ENCODE measurements at places on chromosomes 3 and 15.

DNA sequence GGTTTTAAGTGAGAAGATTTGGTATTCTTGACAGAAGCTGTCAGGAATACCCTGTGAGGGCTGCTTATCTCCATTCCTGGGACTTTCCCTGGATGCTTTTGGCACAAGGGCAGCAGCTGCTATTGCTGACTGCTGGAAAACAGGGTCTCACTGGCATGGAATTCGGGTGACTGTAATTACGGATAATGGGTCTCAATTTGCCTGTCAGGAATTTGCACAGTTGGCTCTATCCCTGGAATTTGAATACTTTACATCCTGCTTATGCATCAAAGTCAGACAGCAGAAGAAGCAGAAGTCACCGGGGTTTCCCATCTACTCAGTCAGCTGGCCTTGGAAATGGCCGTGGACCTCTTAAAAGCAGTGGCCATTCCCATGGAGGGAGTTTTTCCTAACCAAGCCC, 25.9 kb upstream of the AKAP13 start:
- no peak for DNase-seq

DNA sequence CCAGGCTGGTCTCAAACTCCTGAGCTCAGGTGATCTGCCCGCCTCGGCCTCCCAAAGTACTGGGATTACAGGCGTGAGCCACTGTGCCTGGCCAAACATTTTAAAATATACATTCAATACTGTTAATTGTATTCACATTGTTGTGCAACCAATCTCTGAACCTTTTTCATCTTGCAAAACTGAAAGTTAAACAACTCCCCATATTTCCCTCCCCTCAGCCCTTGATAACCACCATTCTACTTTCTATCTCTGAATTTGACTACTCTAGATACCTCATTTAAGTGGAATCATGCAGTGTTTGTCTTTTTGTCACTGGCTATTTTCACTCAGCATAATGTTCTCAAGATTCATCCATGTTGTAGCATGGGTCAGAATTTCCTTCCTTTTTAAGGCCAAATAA, 30.0 kb downstream of the HMCES start:
- no peak for DNase-seq

- DNase-seq = no peak
These were observed 37.2 kb downstream of the CMSS1 start for GRCh38 chr3:99854756-99855298.

GRCh38 chr3:190517687-190518086, 3.8 kb downstream of the IL1RAP start:
- no peak for DNase-seq

DNA sequence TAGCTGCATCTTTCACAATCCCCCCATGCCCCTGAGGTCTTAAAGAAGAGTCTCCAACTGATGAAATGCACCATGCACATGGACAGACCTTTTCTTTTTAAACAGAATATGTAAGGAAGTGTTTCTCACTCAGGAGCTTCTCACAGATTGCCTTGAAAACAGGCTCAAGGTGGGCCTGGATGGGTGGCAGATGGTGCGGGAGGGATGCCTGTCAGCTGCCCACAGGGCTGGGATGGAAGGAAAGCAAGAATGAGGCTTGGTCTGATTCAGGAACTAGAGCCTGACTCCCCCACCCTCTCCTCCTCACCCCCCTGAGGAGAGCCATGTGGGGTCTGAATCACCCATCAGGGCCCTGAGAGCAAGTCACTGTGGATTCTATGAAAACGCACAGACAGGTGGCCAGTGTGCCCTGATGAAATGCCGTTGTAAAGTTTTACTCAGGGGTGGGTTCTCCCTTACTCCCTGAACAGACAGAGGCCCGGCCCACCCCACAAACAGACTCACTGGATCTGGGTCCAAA, 67.2 kb downstream of the UMPS start:
- no peak for DNase-seq

DNA sequence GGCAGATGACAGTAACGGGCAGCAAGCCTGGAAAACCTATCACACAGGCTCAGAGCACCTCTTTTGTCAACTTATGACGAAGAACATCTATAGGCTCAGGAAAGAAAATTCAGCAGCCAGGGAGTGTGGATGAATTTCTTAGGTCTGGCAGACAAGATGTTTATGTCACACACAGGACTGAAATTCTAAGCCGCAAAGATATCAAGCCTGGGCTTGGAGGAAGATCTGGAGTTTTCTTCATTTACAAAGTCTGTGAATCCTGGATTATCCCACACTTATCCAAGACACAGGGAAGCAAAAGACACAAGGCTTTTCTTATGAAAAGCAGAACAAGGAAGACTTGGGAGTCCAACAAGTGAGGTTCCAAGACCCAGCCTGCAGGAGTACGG, 23.4 kb upstream of the CHCHD6 start:
- DNase-seq = no peak

- no peak for DNase-seq
These were observed 47.0 kb upstream of the TMEM42 start for GRCh38 chr3:44814751-44815150.

- no peak for DNase-seq
These were observed 12.8 kb upstream of the TGM5 start for GRCh38 chr15:43279496-43279895.

GRCh38 chr3:70880421-70880820, 568.0 kb upstream of the MDFIC2 start:
- no peak for DNase-seq

- no peak for DNase-seq
These were observed 1.5 kb downstream of the CRYBG3 start for GRCh38 chr3:97823046-97824004.

DNA sequence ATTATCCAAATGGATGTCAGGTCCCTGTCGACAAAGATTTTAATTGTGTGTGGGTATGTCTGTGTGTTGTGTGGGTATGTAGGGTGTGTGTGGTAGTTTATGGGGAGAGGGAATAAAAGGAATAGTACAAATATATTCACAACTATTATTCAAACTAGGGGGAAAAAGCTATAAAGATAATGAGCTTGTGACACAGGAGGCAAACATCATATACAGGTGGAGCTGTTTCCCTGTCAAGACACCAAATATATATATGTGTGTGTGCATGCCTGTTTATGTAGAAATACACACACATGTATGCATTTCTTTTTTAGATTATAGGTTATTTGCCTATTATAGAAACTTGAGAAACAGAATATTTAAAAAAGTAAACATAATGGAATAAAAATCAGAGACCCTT, 108.7 kb downstream of the CD47 start:
- no peak for DNase-seq

GRCh38 chr15:71807691-71808091, 2.7 kb upstream of the NR2E3 start:
- no peak for DNase-seq

- no peak for DNase-seq
These were observed 279.7 kb downstream of the MECOM start for GRCh38 chr3:169383770-169384169.

GRCh38 chr15:70835415-70835814, 18.5 kb downstream of the LARP6 start:
- no peak for DNase-seq

GRCh38 chr15:55879181-55879580, 114.2 kb downstream of the NEDD4 start:
- no peak for DNase-seq
